Psoas muscle (tissue), 8 donors: ENCODE measurements at places on chromosomes 12 and 14. TPM values are rescaled to one million over a fixed set of nuclear protein-coding genes. Genes with fewer than 3 reads are reported as not detected.

The MEG3 gene
- 23.3 TPM for polyA plus RNA-seq

The GLIPR1L1 gene
- polyA plus RNA-seq = not detected

The USP15 gene
- polyA plus RNA-seq = 28.9 TPM

The OR6C2 gene
- not detected for polyA plus RNA-seq

The LMBR1L gene
- 16.8 TPM for polyA plus RNA-seq

- DNase-seq = no peak
Measured at GRCh38 chr12:67057072-67057471, 212.1 kb upstream of the CAND1 start.

DNA sequence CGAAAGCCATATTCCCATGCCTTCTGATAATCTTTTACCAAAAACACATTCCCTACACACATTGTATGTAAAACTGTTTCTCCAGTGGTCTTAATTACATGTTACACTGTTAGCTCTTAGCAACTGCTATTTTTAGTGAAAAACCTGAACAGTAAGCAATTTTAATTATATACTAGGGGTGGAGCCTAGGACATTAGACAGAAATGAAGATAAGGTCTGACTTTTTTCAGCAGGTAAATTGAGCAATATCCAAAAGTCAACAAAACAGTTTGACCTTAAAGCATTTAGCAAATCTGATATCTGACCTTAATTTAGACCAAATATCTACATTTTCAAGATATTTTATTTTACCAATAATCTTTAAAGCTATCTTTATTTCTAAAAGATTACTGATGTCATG is 60.2 kb downstream of the PDE6H start:
- no peak for DNase-seq

DNA sequence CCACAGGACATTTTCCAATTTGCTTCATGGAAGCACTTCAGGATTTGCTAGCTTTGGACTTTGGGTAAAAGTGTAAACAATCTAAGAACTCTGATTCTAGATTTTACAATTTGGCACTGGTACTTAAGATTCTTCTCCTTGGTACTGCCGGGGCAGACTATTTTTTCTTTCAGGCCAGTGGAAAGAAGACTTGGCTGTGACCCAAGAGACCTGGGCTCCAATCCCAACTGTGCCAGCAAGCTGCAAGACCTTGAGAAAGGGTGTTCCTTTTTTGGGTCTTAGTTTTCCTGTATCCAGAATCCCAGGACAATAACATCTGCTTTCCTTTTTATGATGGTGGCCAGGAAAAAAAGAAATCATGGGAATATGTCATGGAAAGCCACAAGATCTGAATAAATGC is 148.1 kb upstream of the CRY1 start:
- DNase-seq = no peak

GRCh38 chr14:67882986-67883555 is 63.5 kb downstream of the RAD51B start:
- no peak for DNase-seq

- no peak for DNase-seq
Measured at GRCh38 chr14:29865299-29865698, 62.3 kb downstream of the PRKD1 start.

DNA sequence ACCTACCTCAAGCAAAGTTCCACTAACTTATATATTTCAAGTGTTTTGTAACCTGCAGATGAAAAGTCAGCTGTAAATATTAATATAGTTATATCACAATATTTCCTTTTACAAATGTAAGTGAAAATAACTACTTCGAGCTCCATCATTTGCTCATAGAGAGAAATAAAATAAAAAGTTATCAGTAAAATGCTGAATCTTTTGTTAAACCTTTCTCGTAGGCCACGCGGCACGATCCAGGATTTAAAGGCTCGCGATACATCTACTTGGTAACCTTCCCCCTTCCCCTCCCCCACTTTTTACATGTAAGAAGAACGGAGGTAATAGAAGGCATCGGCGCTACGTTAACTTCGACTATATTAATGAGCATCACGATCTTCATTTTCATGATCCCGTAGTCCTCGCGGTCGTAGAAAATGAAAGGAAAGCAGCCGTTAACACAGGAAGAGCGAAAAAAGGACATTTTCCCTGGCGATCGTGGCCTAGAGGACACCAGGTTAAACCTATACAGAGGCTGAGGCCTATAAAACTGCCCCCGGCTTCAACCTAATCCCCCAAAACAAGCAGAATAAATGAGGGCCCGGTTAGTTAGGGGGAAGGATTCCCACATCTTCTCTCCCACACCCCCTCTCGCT is 508 bp downstream of the HNRNPC start:
- DNase-seq = no peak

DNA sequence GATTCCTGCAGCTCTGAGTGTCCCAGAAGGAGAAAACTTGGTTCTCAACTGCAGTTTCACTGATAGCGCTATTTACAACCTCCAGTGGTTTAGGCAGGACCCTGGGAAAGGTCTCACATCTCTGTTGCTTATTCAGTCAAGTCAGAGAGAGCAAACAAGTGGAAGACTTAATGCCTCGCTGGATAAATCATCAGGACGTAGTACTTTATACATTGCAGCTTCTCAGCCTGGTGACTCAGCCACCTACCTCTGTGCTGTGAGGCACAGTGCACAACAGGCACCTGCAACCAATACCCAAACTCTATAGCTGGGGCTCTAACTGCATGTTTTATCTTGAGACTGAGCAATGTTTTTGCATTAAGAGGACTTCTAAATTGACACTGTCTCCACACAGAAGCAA is 379.2 kb upstream of the OR4E1 start:
- no peak for DNase-seq

DNA sequence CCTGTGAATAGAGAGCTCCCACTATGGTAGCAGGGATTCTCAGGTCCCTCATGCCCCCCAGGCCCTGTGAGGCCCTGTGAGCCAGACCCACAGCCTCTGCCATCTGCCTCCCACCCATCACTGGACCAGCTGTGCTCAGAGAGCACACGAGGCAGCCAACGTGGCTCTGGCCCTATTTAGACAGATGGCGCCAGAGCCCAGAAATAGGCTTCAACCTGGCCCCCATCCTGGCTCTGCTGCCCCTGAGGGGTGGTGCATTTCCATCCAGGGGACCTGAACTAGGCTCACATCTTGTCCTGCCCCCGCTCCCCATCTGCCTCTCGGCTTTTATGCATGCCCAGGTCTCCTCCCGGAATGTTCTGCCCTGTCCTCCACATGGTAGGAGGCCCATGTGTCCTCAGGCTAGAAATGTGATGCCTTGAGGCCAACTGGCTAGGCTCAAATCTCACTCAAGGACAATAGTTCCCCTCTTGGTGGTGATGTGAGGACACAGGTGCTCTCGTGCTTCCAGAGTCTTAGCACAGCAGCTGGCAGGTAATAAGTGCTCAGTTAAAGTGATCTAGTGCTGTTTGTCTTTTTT is 18.9 kb downstream of the TMEM63C start:
- no peak for DNase-seq

DNA sequence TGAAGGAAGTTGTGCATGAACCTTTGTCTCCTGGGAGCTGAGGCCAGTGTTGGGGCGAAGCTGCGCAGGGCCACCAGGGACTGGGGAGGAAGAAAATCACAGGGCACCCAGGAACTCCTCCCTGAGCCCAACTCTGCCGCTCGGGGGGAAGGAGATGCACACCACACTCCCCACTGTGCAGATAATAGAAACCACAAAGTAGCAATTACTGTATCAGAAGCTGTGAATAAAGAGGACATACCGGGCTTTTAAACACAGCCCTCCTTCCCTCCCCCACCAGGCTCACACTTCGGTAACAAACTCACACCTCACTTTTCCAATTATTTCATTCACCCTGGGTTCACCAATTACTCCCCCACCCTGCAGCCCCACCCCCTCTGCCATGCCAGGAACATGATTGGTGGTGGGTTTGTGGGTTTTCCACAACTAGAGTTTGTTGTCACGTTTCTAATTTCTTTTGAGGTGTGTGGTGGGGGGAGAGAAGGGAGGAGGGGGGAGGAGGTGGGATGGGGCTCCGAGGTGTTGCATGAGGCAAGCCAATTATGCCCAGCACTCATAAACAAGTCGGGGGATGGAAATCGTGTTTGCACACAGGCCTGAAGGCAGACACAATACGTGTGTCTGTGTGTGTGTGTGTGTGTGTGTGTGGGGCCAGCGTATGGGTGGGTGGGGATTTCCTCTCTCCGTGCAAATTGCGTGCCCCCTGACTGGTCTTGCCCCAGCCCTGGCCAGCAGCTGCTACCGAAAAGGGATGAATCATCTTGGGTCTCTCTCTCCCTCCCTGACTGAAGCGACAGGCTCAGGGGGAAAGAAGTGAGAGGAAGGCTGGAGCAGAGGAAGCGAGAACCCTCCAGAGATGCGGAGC is 103.3 kb downstream of the RBM19 start:
- DNase-seq = no peak

GRCh38 chr12:79162147-79162772 is 297.7 kb downstream of the SYT1 start:
- no peak for DNase-seq

DNA sequence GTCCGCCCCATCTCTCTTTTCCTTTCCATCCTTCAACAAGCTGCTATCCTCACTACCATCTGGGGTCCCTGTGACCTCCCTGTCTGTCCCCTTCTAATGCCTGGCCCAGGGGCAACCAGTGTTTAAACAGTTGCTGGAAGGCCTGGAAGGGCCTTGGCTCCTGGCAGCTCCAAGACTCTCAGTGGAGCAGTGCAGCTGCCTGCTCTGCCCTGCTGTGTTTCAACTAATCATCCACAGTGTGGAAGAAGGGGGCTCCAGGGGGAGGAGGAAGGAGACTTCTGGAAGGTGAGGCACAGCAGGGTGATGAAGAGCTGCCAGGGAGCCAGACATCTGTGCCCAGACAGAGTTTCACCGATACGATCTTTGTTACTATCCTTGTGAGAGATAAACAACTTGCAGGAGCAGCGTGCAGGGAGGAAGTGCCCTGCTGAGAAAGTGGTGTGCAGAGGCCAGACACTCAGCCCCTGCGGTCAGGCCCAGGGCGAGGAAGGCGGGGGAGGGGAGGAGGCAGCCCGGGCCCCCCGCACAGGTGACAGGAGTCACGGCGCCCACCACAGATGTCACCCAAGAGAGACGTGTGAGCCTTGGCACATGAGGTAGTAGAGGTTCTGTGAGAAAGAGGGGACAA is 1061.8 kb downstream of the BCL11B start:
- DNase-seq = no peak

DNA sequence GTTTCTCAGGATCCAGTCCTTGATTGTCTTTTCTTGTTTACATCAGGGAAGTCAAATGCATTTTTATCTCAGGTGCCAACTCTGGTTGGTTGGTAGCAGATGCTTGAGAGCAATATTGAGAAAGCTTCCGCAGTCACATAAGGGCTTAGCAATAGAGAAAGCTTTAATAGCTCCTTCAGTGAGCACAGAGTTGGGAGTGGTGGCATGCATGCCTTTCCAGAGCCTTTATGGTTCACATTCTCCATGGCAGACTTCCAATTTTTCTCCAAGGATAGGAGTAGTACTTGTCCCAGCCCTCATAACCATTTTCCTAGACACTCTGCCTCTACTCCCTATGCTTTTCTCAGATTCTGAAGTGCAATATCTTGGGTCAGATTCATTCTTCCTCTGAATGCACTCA is 280.4 kb downstream of the AEBP2 start:
- no peak for DNase-seq

DNA sequence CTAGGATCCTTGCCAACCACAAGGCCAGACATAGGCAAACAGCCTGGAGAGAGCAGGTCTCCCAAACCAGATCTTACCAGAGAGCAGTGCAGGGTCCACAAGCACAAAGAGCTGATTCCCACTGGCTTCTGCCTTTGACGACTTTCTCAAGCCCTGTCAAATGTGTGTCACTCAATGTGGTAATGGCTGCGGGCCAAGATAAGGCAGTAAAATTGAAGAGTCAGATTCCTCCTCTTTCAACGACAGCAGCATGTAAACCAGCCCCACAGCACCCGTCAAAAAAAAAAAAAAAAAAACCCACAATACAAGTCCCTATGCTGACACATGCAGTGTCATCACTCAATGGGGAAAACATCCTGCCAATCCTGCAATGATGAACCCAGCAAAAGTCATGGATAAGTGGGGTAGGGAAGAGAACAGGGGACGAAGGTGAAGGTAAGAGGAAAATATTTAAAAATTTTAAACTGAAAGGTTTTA is at the start of gene STON2:
STON2 (minus strand) TSS at position 123 of the 477 bp plus-strand sequence. CDS start 1,942 bp downstream, outside the sequence.
- DNase-seq = peak; percentile 67

DNA sequence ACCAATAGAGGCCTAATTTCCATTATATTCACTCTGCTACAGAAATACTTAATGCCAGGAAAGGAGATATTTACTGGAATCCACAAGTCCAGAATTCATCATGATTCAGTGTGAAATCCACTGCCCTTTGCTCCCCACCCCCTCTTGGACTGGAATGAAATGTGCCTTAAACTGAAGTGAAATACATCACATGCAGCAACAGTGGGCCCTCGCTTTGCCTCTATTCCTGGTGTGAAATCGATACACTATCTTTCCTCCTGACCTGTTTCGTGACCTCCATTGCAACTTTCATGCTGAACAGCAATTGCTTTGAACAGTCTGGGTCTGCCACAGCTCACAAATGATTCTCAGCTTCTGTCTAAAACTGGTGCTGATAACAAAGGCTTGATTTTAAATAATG is 100.6 kb downstream of the NPAS3 start:
- no peak for DNase-seq

- no peak for DNase-seq
Measured at GRCh38 chr12:49902399-49903350, 1.0 kb downstream of the FAIM2 start.

- DNase-seq = no peak
Measured at GRCh38 chr14:37284760-37285159, 87.0 kb downstream of the MIPOL1 start.

DNA sequence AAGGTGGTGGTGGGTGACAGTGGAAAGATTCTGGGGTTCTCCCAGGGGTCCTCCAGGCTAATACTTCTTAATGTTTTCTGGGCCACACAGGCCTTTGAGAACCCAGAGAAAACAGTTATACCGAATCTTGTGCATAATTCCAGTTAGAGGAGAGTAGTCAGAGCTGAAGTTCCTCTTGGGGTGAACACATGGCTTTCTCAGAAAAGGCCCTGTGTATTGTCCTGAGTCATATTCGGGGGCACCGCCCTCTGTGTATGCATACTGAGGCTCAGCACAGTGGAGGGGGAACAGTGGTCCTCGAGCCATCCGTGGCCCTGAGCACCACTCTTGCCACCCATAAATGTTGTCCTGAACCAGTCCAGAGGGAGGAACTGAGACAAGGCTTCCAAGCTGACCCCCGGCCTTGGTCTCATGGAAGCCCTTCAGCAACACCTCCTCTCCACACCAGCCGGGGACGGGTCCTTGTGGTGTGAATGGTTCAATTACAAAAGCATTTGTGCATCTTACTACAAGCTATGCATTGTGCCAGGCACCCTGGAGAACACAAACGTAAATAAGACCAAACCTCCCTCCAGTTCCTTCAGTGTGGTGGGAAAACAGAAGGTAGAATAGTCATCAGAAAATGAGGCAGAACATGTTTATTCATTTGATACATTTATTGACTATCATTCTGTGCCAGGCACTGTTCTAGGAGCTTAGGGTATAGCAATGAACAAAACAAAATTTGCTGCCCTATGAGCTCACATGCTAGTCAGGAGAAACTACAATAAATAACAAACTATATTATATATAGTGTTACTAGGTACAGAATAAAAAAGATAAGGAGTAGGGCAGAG is 9.9 kb downstream of the DHRS2 start:
- no peak for DNase-seq
